ENCODE measurements at places on chromosomes 3 and 15.

DNA sequence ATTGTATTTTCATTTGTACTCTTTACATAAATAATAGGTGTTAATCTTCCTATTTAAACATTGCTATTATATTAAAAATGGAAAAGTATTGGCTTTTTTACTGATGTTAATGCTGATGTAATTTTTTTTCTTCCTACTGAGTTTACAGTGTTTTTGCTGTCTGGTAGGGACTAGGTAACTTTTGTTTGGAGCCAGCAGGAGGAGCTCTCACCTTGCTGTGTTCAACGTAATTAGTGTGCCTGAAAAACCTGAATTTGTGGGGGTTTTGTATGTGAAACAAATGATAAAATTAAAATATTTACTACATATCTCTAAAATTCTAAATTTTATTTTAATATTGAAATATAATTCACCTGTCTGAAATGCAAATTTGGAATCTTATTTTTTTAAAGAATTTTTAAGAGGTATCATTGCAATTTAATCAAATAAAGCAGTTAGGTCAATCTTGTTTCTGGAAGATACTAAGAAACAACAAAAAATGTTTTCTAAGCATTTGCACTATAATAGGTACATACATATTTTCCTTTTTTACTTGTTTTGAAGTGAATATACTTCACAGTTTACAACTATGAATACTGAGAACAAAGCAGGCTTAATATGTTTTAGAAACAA, 48.8 kb downstream of the EPHA6 start:
- no peaks in the 10 kb centered on the region for H3K27me3 ChIP-seq
- H3K4me3 ChIP-seq: no peak overlapping the region
- no peak for DNase-seq
- no peak overlapping the region for H3K27ac ChIP-seq

GRCh38 chr3:146834917-146835316, 229.8 kb upstream of the PLSCR5 start:
- no peaks in the 10 kb centered on the region for H3K27me3 ChIP-seq
- no peak overlapping the region for H3K4me3 ChIP-seq
- H3K27ac ChIP-seq: no peak overlapping the region
- H3K4me1 ChIP-seq: no peaks in the 10 kb centered on the region
- DNase-seq: no peak
- no peaks in the 10 kb centered on the region for H3K36me3 ChIP-seq

- H3K27me3 ChIP-seq: peaks cover 11% of the 10 kb centered on the region
- H3K27ac ChIP-seq: no peak overlapping the region
- H3K36me3 ChIP-seq: no peaks in the 10 kb centered on the region
- H3K4me3 ChIP-seq: no peak overlapping the region
- no peaks in the 10 kb centered on the region for H3K4me1 ChIP-seq
Measured at GRCh38 chr15:51227940-51228732, 110.3 kb downstream of the CYP19A1 start.

GRCh38 chr3:31116651-31117050, 222.2 kb upstream of the GADL1 start:
- H3K27me3 ChIP-seq: peaks cover 4% of the 10 kb centered on the region
- no peak for DNase-seq
- no peaks in the 10 kb centered on the region for H3K36me3 ChIP-seq
- H3K4me3 ChIP-seq: no peak overlapping the region
- H3K4me1 ChIP-seq: no peaks in the 10 kb centered on the region
- H3K27ac ChIP-seq: no peak overlapping the region

- peaks cover 72% of the 10 kb centered on the region for H3K36me3 ChIP-seq
- H3K27me3 ChIP-seq: no peaks in the 10 kb centered on the region
- peak overlapping the region; percentile 83 for H3K4me3 ChIP-seq
- peaks cover 77% of the 10 kb centered on the region for H3K4me1 ChIP-seq
- DNase-seq: peak; percentile 59
Measured at GRCh38 chr15:77021803-77022381, 27.0 kb downstream of the PSTPIP1 start.

- H3K27ac ChIP-seq: no peak overlapping the region
- no peak overlapping the region for H3K4me3 ChIP-seq
- peaks cover 5% of the 10 kb centered on the region for H3K36me3 ChIP-seq
- peaks cover 36% of the 10 kb centered on the region for H3K4me1 ChIP-seq
- no peaks in the 10 kb centered on the region for H3K27me3 ChIP-seq
Measured at GRCh38 chr3:125042725-125043406, 12.9 kb downstream of the HEG1 start.

DNA sequence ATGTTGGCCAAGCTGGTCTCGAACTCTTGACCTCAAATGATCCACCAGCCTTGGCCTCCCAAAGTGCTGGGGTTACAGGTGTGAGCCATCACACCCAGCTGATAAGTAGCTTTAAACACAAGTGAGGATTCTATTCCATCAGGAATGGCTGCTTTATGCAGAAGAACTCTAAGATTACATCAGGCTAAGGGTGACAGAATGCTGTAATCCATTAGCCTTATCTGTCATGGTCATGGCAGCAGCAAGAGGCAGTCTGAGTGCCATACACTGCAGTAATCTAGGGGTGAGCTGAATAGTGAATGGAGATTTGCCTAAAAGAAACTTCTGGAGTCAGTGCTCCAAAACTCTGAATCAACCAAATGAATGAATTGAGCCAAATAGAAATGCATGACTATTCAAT, 39.6 kb downstream of the LIPC start:
- DNase-seq: no peak
- peak overlapping the region; percentile 17 for H3K27ac ChIP-seq
- H3K4me3 ChIP-seq: no peak overlapping the region

- H3K4me1 ChIP-seq: no peaks in the 10 kb centered on the region
- H3K27ac ChIP-seq: no peak overlapping the region
- no peak overlapping the region for H3K4me3 ChIP-seq
Measured at GRCh38 chr15:47366884-47367283, 350.4 kb upstream of the SEMA6D start.

- no peak for DNase-seq
- peaks cover 55% of the 10 kb centered on the region for H3K4me1 ChIP-seq
- H3K27me3 ChIP-seq: no peaks in the 10 kb centered on the region
- no peak overlapping the region for H3K27ac ChIP-seq
- no peak overlapping the region for H3K4me3 ChIP-seq
Measured at GRCh38 chr3:31552103-31552502, 19.4 kb downstream of the STT3B start.

- no peak overlapping the region for H3K4me3 ChIP-seq
- DNase-seq: no peak
- H3K27ac ChIP-seq: no peak overlapping the region
- no peaks in the 10 kb centered on the region for H3K4me1 ChIP-seq
Measured at GRCh38 chr3:42739401-42740158, 33.5 kb downstream of the CCDC13 start.

DNA sequence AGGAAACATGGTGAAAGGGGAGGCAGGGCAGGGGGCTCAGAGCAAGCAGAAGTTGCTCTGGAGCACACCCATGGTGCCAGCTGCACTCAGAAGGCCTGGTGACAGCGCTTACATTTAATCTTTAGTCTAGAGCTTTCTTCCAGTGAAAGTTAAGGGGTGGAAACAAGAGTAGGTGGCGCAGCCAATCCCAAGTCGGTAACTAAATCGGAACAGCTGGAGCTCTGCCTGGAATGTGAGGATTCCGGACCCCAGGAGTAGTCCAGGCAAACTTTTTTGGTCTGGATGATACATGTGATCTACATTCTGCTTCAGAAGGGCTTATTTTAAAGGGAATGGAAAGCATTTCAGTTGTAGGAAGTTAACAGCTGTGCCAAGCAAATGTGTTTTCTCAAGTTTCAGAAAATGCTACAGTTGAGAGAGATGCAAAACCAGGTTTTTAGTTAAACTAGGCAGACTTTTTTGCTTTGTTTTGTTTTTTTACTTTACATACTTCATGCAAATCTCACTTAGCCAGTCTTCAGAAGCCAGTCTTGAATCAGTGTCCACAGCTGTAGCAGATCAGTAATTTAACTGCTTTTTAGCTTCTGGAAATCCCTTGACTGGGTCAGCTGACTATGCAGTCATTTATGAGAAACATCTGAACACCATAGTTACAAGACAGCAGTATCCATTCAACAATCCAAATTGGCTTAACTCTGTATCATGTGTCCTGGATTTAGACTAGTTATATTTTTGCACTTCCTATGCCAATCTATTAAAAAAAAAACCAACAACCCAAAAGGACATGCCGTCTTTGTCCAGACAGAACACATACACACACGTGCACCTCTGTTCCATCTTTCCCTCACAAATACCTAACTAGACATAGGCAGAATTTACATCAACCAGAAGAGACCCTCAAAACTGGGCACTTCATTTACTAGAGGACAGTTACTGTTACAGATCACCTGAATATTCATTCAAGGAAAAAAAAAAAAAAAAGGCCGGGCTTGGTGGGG, 33.2 kb downstream of the ZNF106 start:
- H3K36me3 ChIP-seq: peaks cover 17% of the 10 kb centered on the region
- no peaks in the 10 kb centered on the region for H3K27me3 ChIP-seq
- H3K27ac ChIP-seq: peak overlapping the region; percentile 0
- DNase-seq: no peak
- peaks cover 13% of the 10 kb centered on the region for H3K4me1 ChIP-seq

DNA sequence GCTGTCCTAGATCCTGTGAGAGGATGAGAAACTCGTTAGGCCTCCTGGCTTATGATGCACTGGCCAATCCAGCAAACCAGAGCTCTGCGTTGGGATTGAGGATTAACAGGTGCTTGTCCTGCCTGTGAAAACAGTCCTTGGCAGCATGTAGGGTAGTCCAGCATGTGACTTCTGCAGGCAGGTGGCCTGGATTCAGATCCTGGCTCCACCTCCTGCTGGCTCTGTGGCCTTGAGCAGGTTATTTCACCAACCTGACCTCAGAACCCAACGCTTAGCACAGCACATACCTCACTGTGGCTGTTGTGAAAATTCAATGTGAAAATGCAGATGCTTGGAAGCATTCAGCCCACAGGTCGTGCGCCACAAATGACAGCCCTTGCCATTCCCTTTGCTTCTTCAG, 33.6 kb downstream of the PLA2G4D start:
- no peak for DNase-seq
- peaks cover 10% of the 10 kb centered on the region for H3K4me1 ChIP-seq
- no peak overlapping the region for H3K27ac ChIP-seq
- H3K36me3 ChIP-seq: peaks cover 3% of the 10 kb centered on the region
- H3K4me3 ChIP-seq: no peak overlapping the region

- H3K27me3 ChIP-seq: no peaks in the 10 kb centered on the region
- no peak overlapping the region for H3K4me3 ChIP-seq
- peaks cover 7% of the 10 kb centered on the region for H3K4me1 ChIP-seq
- DNase-seq: no peak
- H3K27ac ChIP-seq: no peak overlapping the region
Measured at GRCh38 chr3:112650482-112650881, 9.5 kb upstream of the CCDC80 start.

DNA sequence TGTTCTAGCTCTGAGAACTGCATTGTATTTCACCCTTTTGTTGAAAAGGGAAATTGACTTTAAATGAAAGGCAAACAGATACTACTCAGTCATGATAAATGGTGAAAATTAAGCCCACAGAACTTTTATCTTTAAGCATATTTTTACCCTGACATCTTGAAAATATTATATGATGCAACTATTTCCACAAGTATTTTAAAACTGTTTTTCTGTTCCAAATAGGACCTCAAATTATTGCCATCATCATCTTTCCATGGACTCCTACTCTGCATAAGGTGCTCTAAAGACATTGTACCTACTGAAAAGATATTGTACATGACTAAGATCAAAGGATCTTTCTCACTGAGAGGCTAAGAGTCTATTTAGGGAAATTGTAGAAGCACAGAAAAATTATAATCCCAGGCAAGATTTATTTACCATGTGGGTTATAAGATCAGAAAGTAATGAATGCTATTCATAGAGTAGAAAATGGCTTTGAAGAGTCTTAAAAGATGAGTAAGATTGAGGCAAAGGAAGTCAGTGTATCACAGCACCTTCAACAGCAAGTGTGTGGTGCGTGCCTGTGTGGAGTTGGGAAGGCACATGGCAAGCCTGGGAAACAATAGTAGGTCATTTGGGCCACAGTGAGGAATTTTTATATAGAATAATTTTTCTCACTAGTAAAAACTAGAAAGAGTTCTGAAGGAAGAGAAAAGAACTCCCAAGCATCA, 68.8 kb downstream of the VGLL3 start:
- no peaks in the 10 kb centered on the region for H3K27me3 ChIP-seq
- no peak overlapping the region for H3K27ac ChIP-seq
- H3K4me1 ChIP-seq: no peaks in the 10 kb centered on the region

DNA sequence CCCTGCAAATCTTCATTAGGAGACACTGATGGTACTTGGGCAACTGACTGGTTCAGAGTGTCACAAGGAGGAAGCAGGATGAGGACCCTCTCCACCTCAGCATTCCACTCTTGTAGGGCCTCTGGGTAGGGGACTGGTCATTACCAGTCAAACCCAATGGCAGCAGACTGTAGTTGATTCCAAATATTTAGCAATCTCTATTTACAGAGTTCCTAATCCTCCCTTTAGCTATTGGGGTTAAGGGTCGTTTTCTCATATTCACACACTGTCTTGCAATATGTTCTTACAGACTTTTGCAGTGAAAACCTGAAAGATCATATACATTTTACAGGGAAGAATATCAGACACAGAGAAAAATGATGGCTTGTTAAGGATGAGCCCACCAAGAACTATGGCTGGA, 397.7 kb downstream of the GAP43 start:
- H3K4me3 ChIP-seq: no peak overlapping the region
- no peaks in the 10 kb centered on the region for H3K4me1 ChIP-seq
- DNase-seq: no peak
- H3K27ac ChIP-seq: no peak overlapping the region

DNA sequence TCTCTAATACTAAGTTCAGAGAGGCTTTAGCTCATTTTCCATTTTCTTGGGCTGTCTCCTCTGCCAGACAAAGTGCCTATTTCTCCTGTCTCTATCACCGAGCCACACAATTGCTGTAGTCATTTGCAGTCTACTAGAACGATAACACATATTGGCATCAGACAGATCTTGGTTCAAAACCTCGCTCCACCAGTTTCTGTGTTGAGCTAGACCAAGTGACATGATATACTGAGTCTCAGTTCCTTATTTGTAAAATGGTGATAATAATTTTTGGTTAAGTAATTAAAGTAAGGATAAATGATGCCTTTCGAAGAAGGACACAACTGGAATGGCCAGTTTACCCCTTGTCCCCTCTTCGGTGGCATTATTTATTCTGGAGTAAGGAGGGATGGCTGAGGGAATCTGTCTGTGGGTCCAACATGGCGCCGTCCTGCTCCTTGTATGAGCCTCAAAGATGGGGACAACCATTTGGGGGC, 398 bp upstream of the RAB7A start:
- H3K36me3 ChIP-seq: peaks cover 8% of the 10 kb centered on the region
- H3K4me3 ChIP-seq: peak overlapping the region; percentile 90
- no peak for DNase-seq
- H3K4me1 ChIP-seq: peaks cover 40% of the 10 kb centered on the region
- H3K27ac ChIP-seq: peak overlapping the region; percentile 99

- no peaks in the 10 kb centered on the region for H3K4me1 ChIP-seq
- peaks cover 3% of the 10 kb centered on the region for H3K36me3 ChIP-seq
- peaks cover 6% of the 10 kb centered on the region for H3K27me3 ChIP-seq
- no peak overlapping the region for H3K4me3 ChIP-seq
- DNase-seq: no peak
- H3K27ac ChIP-seq: no peak overlapping the region
Measured at GRCh38 chr15:48222627-48223026, 16.5 kb downstream of the SLC12A1 start.

GRCh38 chr3:134464064-134464688, 21.6 kb downstream of the ANAPC13 start:
- H3K27ac ChIP-seq: no peak overlapping the region
- H3K27me3 ChIP-seq: peaks cover 42% of the 10 kb centered on the region
- DNase-seq: no peak
- no peaks in the 10 kb centered on the region for H3K4me1 ChIP-seq
- H3K36me3 ChIP-seq: no peaks in the 10 kb centered on the region

- DNase-seq: no peak
- no peaks in the 10 kb centered on the region for H3K27me3 ChIP-seq
- no peaks in the 10 kb centered on the region for H3K4me1 ChIP-seq
- H3K27ac ChIP-seq: no peak overlapping the region
- H3K4me3 ChIP-seq: no peak overlapping the region
- H3K36me3 ChIP-seq: no peaks in the 10 kb centered on the region
Measured at GRCh38 chr15:68413363-68414205, 18.4 kb downstream of the ITGA11 start.

All from effector memory CD8-positive, alpha-beta T cell (primary cell).